ENCODE measurements at places on chromosomes 1 and 21.

DNA sequence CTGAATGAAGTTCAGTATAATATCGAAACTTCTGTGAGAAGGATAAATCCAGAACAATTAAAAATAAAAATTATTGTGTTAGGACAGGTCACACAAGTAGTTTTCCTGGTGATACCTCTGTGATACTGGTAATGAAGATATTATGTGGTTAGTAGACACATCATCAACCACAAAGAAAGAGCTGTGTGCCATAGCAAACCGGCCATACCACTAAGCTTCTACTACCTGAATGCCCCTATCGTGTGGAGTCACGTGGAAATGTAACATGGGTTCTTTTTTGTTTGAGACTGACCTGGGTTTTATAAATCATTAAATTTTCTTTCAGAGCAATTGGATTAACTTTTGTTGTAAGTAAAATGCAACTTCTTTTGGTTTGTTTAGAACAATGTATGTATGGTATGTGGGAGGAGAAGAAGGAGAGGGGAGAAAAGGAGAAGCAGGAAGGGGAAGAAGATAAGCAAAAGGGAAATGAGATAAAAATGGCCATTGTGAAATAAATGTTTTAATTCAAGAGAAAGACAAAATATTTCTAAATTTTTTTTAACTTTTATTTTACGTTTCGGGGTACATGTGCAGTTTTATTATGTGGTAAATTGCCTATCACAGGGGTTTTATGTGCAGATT lies 58.2 kb upstream of the LRRC8B start:
- DNase-seq, result no peak

DNA sequence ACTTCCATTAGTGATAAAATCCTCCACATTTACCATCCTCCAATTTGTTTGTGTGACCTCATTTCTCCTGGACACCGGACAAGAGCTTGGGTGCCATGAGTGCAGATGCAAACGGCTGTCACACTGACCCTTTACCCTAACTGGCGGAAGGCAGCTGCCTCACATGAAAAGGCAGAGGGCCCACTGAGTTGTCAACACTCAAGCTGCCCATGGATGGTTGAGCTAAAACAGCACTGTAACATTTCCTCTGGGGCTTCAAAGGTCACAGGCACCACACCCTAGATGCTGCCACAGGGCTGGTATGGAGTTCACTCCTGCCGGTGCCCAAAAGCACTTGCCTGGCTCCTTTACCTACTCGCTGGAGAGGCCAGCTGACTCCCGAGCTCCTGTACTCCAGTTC lies 653.4 kb downstream of the KCNT2 start:
- no peak for DNase-seq

DNA sequence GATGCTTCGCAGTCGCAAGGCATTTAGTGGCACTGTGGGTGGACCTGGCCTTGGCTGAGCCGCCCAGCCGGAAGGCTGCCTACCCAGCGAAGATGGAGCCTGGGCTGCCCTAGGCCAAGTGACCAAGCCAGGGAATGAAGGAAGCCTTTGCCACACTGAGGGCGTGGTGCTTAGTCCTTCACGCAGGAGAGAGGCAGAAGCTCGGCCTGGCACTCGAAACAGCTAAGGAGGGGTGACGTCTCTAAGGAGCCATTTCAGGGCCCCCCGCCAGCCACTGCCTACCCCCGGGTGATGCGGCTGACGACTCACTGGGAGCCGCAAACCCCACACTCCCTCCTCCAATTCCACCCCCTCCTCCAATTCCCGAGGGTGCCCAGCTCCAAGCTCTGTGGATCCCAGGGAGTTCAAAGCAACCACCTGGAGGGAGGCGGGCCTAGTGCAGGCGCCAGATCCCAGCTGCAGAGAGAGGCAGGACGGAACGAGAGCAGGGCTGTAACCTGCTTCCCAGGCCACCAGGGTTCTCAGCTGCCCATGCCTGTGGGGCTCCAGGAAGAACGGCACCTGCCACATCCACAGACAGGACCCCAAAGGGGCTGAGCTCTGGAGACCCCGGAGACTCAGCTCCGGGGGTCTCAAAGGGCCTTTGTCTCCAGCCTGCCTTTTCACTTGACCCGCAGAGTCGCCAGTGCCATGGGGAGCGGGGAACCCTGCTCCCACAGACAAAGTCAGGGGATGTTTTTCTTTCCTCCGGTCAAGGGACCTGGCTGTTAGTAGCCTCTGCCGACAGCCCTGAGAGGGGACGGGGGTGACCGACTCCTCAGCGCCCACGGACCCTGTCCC lies 75.8 kb downstream of the ARHGEF16 start:
- DNase-seq, result peak; percentile 56

- no peak for DNase-seq
Measured at GRCh38 chr1:51933344-51933743, 54.8 kb upstream of the NRDC start.

- DNase-seq, result no peak
Measured at GRCh38 chr1:163295949-163296348, 25.8 kb upstream of the NUF2 start.

DNA sequence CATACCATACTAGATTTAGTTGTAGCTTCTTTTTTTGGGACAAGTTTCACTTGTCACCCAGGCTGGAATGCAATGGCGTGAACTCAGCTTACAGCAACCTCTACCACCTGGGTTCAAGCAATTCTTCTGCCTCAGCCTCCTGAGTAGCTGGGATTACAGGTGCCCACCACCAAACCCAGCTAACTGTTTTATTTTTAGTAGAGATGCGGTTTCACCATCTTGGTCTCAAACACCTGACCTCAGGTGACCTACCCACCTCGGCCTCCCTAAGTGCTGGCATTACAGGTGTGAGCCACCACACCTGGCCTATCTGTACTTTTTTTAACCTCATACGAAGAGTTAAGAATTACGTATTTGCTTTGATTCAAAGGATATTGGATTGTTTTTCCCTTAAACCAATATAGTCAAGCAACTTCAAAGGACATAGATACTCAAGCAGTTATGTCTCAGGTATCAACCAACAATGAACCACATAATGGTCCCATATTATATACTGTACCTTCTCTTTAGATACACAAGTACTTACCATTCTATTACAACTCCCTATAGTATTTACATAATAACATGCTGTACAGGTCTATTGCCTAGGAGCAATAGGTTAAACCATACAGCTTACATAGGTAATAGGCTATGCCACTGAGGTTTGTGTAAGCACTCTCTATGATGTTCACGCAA lies 7.5 kb downstream of the HMGN1 start:
- no peak for DNase-seq

GRCh38 chr1:234782105-234782751 lies 172.2 kb upstream of the IRF2BP2 start:
- peak; percentile 30 for DNase-seq

DNA sequence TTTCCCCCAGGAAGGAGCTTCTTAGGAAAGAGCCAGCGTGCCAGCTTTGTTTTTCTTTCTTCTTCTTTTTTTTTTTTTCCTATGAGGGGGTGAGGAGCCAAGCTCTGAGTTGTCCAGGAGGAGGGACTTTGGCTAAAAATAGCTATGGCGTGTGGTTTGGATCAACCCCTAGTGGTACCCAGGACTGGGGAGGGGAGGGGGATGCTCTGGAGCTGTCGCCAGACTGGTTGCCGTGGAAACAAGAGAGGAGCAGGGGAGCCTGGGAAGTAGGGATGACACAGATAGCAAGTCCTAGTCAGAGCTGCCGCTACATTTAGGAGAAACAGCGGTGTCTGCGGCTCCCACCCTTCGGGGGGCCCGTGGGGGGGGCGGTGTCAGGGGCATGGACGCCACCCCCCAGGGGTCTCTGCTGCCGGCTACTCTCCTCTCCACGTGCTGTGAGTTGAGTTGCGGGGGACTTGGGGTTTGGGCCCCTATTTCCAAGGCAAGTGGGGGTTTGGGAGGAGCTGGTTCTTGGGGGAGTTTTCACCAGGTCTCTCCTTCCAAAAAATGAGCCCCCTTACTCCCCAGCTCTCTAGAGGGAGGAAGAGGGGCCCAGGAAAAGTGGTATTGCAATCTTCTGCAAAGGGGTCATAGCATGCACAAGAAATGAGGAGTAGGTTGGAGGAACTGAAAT lies at the start of gene KCNJ9:
KCNJ9 (plus strand) TSS at position 278 of the 676 bp plus-strand sequence. CDS start 2,493 bp downstream, outside the sequence.
- DNase-seq, result no peak

GRCh38 chr1:10399444-10399941 lies 629 bp downstream of the PGD start:
- DNase-seq, result peak; percentile 34

DNA sequence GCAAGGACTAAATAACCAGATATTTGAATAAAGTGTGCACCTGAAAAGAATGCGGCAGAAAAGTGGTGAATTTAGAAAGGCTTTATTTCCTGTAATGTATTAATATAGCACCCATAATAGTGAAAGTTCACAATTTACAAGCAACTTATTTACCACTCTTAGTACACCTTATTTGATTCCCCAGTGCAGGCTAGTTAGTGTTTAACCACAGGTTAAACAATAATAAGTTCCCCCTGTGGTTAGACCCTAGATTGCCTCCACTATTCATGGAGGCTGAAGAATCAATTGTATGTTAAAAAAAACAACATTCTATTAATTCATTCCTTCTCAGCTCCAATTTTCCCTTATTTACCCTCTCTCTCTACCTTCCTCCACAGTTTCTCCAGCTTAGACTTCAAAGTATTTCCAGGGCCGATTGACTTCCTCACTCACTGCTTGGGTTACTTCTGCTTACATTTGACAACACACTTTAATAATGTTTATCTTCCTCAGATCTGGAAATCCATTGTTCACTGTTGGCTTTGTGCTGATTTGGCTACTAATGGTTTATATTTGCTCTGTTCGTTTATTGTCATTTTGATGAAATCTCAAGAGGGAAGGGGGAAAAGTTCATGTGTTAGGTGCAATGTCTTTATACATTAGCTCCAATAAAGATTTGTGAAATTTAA lies 796.3 kb downstream of the BRINP3 start:
- DNase-seq, result no peak

DNA sequence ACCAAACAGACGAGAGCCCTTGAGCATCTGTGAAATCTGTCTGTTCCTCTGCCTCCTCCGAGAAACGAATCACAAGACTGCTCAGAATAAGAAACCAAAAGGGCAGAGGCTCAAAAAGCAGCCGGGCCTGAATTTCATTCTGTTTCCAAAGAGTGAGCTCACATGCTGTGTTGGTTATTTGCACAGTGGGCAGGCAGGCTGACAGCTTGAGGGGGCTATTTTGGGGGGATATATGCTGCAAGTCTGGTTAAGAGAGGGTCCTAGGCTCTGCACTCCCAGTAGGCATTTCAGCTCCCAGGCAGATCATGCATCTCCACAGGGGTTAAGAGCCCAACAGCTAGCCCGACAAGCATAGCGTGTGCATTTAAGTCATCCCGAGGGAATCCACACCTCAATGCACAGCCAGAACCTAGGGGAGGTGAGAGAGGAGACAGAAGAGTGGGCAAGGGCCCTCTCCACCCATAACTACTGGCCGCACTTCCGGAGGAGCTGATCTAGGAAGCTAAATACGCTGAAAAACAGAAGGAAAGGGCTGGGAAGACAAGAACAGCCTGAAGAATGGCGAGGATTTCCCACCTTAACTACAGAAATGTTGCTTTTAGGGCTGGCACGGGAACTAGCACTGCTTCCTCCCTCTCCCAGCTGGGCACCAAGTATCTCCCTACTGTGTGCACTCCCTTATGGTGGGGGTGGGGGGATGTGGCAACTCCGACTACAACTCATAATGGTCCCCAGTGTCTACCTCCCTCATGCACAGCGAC lies 3.7 kb downstream of the PGBD5 start:
- no peak for DNase-seq

DNA sequence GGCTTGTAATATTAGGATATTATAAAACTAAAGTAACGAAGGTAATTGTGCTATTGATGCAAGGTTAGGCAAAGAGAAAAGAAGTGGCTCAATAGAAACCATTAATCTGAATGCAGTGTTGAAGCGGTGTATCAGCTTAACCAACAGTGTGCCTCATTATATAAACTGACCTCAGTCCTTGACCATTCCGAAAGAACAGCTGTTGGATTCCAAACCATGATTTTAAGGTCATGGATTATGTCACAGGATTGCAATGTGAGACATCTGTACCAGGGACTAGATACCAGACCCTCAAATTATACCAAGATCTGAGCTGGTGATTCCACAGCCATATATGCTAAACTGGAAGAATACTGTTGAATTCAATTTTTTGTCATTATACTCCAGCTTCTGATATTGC lies 134.2 kb upstream of the HP1BP3 start:
- DNase-seq, result no peak

- no peak for DNase-seq
Measured at GRCh38 chr21:27320868-27321267, 354.0 kb upstream of the ADAMTS5 start.

DNA sequence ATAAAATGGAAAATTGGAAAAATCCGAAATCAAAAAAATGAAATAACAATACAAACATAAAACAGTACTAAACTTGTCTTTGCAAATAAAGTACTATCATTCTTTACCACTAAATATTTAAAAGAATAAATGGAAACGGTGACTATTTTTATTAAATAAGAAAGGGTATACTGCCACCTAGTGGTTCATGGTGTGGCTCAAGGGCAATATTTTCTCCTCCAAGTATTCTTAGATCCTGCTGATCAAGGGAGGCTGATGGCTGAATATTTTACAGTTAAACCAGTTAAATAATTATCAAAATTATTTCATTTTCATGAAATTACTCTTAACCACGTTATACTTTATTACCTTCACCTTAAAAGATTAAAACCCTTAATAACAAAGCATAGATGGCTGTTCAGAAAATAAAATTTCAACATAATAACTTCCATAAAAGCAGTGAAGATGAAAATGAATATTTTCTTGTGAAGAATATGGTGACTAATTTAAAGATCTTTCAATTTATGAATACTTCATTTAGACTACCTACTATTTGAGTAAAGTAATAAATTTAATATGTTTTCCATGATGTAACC lies 1793.9 kb downstream of the NCAM2 start:
- peak; percentile 84 for DNase-seq

- DNase-seq, result no peak
Measured at GRCh38 chr1:57447551-57447950, 23.7 kb upstream of the DAB1 start.

DNA sequence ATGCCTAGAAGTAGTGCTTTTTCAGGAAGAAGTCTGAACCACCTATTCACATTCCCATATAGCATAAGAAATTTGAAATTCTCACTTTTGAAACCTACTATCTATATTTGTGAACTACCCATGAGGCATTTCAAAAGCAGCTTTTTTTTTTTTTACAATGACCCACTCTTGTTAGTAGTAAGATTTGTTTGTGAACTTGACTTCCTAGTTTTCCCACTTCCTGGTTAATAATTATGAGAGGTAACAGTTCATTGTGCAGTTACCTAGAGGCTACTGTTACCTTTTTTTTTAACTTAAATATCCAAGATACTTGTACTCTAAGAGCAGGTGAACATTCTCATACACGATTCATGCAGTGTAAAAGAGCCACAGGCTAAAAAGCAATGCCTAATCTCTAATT lies 371.7 kb upstream of the ADGRL2 start:
- no peak for DNase-seq

DNA sequence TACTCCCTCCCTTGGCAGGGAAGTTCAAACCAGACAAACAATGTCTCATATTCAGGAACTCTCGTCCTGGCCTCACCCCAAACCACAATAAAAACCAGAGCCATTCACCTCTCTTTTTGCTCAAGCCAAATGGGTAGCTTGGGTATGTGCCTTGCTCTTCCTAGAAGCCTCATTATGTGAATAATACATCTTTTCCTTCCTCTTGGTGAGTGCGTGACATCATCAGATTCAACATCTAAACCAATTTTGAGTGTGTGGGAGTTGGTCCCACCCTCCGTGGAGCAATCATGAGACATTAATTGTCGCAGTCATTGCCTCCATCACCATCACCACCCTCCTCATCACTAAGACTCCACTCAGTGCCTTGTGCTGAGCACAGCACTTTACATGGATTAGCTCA lies 482.9 kb downstream of the PTPRU start:
- DNase-seq, result no peak
